ENCODE measurements at places on chromosomes 2 and 18.
A peak's percentile ranks its signal among the peaks of the same experiment; 100 is the strongest.

DNA sequence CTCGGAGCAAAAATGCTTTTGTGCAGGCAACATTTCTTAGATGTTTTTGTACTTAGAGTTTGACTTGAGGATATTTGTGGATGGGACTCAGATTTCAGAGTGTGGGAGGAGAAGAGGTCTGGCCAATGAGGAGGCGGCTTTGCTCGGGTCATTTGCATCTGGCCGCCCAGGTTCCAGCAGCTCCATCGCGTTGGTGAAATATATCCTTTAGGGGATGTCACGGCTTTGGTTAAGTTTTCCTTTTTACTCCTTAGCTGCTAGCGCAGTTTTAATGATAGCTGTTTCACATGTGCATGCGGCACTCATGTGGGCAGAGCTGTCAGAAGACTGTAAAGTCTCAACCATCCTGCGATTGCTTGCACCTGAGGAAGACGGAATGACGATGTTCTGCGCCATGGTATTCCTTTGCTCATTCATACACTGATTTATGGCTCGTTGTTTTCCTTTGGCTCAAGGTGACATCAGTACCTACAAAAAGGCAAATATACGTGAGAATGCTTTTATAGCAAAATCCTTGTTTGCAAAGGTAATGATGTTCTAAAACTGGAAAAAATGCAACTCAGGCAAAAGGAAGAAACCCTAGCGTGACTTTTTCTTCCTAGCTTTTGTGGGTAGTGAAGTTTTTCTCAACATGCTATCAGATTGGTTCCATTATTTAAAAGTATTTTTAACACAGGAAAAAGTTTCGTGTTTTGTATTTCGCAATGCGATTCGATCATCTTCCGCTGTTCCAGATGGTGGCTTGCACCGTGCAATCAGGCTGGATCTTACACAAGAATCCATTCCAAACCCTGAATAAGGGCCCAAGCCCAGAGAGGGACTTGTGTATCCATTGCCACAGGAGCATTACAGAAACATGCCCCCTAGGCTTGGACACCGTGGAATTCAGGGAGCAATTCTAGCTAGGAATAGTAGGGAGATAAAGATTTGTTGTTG lies 70.5 kb upstream of the ZNF516 start:
- no peak for DNase-seq

GRCh38 chr2:10179422-10179821 lies 56.9 kb downstream of the RRM2 start:
- DNase-seq: no peak

DNA sequence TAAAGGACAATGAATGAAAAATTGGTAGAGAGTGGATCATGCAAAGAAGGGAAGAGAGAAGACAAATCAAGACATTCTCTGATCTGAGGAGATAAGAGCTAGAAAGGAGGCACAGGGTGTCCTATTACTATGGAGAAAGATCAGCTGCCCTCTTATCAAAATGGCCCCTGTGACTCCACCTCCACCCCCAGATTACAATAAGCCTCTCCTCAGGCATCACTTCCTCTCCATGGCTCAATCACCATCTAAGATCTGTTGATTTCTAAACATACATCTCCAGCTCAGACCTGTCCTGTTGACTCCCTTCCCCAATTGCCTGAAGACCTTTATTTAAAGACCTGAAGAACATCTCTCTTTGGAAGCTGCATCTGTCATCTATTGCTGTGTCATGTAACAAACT lies 43.2 kb downstream of the SP100 start:
- no peak for DNase-seq

- no peak for DNase-seq
Measured at GRCh38 chr2:101368376-101368775, 18.9 kb downstream of the CREG2 start.

GRCh38 chr2:240422658-240423329 lies 12.7 kb upstream of the GPC1 start:
- DNase-seq: no peak

- no peak for DNase-seq
Measured at GRCh38 chr2:38723173-38723572, 28.0 kb downstream of the SRSF7 start.

DNA sequence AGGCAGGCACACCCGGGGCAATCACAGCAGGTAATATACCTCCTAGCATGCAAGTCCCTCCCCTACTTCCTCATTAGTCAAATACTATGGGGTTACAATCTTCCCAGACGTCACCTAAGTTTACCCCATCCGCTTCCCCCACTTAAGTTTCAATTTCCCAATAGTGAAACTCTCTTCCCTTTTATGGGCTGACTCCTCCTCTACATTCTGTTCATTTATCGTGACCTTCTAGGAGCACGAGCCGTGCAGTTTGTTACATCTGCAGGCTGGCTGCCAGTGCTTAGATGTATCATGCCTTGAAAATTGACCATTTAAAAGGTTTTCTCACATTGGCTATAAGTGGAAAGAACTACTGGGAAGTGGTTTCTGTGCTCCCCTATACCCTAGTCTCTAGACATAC lies 1357.8 kb upstream of the CRIM1 start:
- no peak for DNase-seq

DNA sequence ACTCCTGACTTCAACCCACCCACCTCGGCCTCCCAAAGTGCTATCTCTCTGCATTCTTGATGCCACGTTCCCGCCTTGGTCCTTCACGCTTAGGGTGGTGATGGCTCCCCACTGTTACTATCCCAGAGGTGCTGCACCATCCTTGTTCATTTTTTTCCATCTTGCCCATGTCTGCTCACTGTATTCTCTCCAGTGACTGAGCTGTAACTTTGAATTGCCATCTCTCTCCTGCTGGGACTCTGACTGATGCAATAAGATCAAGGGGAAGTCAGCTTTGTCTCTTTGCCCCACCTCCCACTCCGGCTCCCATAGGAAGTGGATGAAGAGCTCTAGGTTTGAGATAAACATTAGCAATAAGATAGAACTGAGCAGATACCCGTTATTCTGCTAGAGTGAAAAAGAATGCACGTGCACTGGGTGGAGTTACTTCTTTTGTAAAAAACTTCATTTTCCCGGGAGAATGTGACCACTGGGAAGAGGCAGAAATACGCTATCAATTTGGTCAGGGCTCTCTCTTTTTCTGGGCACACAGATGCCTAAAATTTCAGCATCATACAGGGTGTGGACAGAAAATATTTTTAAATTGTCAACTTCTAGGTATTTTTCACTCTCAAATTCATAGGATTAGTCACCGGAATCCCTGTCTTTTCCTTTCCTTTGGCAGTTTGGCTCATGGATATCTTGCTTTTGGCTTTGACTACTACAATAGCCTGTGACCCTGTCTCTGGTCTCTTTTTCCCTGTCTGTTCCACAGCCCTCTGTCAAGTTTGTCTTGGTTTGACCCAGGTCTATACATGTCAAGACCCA lies 105.4 kb downstream of the POLR1A start:
- DNase-seq: no peak

DNA sequence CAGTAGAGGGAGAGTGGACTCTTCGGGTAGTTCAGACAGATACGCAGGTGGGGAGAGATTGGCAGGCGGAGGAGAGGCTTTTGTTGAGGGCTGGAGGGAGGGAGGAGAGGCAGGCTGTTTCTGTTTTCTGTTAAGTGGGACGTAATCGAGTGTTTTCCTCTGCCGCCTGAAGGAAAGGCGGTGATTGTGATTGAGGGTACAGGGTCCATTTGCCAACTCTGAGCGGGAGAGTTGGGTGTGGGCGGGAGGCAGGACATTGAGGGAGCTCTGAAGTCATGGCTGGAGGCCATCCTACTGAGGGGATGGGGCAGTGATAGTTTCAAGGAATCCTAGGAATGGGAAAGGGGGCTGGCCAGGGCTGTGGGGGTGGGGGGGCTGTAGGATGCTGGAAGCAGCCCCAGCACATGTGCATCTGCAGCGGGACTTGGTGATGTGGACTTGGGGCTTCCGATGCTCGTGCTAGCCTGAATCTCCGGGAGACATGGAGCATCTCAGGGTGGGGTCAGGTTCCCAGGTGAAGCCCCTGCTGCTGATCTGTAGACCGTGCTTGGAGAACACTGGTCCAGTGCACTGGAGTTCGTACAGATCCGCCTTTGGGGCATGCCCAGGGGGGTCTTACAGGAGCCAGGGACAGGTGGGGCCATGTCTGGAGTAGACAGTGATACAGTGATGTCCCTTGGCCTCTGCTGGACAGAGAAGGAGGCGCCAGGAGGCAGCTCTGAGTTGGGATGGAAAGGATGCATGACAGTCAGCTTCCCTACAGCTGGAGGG lies 167.5 kb downstream of the AGAP1 start:
- no peak for DNase-seq

DNA sequence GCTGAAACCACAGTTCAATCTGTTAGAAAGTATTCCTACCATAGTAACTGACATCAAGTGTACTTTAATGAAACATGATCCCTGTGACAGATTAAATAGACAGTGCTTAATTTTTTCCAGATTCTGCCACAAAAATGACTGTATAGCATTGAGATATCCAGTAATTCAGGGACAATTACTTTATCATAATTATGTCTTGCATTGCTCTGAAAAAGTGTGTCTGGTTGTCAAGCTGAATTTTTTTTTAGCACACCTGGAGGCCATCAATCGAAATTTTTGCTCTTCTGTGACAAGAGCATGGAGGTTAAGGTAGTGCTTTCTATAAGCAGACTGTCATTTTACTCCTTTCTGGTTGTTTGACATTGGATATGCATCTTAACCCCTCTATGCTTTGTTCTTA lies 1083.8 kb upstream of the NRXN1 start:
- DNase-seq: no peak

- DNase-seq: no peak
Measured at GRCh38 chr2:241514553-241514952, 6.2 kb upstream of the STK25 start.

DNA sequence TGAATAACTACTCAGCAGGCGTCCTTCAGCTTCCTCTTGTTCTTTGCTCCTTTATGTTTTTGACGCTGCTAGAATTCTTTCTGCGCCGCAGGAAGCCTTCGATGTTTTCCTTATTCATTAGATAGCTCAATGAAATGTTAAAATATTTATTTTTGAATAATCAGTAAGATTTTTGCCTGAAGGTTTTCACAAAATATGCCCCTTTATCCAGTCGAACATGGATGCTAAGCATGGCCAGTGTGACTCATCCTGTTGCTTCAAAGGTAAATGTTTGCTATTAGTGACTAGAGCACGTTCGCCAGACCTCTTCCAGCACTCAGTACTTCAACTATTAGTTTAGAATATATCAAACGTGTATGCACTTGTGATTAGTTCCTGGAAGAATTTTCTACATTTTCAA lies 7.6 kb upstream of the MEIS1 start:
- DNase-seq: no peak

DNA sequence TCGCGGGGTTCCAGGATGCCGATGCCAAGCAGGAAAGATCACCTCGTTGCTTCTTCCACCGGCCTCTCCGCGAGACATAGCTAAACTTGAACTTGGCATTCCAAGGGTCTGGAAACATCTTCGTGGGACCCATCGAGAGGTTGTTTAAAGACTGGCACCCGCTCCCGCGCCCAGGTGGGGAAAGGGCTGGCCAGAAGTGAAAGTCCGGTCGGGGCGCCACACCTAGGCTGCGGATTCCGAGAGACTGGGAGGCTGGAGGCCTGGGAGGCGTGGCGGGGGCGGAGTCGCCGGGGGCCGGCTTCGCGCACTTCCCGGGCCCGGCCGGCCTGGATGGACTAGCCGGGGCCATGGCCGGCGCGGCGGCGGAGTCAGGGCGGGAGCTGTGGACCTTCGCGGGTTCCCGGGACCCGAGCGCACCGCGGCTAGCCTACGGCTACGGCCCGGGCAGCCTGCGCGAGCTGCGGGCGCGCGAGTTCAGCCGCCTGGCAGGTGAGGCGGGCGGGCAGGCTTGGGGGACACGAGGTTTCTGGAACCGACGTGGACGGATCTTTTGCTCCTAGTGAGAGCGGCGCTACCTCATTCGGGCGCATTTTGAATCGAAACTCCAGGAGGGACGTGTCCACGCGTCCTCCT lies at the start of gene MOCOS:
Gene MOCOS (plus strand): TSS at position 305 of the 633 bp plus-strand sequence. CDS start 43 bp downstream, at position 348.
- peak; percentile 15 for DNase-seq

DNA sequence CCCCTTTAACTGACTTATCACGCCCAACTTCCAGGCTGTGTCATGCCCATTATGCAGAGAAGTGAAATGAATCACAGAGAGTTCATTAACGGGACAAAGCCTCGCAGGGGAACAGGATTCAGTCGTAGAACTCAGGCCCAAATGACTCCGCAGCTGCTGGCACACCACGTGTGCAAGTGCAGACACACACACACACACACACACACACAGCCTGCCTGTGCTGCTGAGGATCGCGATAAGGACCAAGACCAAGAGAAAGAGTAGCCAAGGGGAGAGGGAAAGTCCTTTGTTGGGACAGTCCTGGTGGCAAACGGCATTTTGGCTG lies 90.0 kb upstream of the TAF1B start:
- peak; percentile 28 for DNase-seq

DNA sequence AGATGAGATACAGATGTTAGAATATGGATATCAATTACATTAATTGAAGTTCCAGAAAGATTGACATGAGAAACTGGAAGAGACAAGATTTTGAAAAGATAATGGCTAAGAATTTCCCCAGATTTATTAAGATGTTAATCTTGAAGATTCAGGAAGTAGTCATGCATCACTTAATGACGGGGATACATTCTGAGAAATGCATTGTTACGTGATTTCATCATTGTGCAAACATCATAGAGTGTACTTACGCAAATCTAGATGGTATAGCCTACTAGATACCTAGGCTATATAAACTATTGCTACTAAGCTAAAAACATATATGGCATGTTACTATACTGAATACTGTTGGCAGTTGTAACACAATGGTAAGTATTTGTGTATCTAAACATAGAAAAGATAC lies 6.8 kb upstream of the CHMP3 start:
- DNase-seq: no peak

- no peak for DNase-seq
Measured at GRCh38 chr18:47932603-47933002, 2.1 kb upstream of the SMAD2 start.

- DNase-seq: no peak
Measured at GRCh38 chr18:9649164-9649540, 34.8 kb upstream of the PPP4R1 start.

GRCh38 chr2:97988722-97989121 lies 7.0 kb downstream of the TMEM131 start:
- DNase-seq: no peak

GRCh38 chr2:152594792-152595191 lies 122.5 kb downstream of the PRPF40A start:
- DNase-seq: no peak

DNA sequence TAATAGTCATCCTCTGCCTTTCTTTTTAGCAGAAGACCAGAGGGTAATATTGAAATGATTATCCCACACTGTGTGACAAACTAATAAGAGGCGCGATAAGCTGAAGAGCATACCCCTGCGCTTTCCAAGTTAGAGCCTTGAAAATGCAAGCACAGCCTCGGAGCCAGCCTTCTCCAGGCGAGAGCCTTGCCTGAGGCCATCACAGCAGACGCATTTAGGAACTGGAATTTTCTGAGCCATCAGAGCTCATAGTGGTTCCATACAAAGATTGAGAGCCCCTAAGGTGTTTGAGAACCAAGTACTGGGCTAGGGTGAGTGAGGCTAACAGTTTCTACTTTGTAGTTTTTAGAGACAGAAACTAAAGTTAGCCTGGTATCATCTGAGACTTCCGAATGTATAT lies 19.9 kb downstream of the PSMG2 start:
- DNase-seq: no peak

- no peak for DNase-seq
Measured at GRCh38 chr2:85710687-85711577, 16.8 kb downstream of the GNLY start.

GRCh38 chr18:7147399-7147798 lies 29.8 kb upstream of the LAMA1 start:
- no peak for DNase-seq

GRCh38 chr2:32683520-32684086 lies 55.8 kb downstream of the TTC27 start:
- DNase-seq: no peak

- no peak for DNase-seq
Measured at GRCh38 chr2:29195796-29196195, 80.6 kb downstream of the CLIP4 start.

GRCh38 chr2:217886720-217887309 lies 116.0 kb downstream of the TNS1 start:
- DNase-seq: peak; percentile 1
